Suprapubic skin (tissue), 4 donors: ENCODE measurements at places on chromosomes 12 and 14.

DNA sequence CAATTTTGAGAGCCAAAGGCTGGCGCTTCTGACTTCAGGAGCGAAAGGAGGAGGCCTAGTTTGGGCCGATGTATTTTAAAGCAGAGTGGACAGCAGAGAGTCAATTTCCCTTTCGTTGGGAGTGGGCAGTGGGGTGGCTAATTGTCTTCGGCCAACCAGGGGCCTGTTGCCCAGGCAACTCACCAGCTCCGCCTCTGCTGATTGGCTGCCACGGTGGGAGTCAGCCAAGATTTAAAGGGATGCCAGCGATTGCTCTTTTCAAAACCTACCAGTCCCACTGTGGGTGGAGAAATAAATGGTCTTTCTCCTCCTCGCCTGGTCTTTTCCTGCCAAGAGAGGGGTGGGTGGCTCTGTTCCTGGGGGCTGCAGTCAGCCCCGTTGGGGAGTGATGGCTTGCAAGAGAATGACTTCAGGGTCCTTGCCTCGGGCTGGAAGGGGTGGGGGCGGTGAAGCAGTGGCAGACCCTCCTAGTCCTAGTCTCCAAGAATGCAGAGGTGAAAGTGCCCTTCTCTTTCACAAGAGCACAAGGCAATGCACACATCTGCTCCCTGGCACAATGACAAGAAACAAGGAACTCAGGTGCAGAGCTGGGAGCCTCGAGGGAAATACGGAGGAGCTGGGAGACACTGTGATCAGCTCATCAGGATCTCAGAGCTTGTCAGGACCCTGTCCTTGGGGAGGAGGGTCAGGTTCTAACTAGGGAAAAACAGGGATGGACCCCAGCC is 37.7 kb downstream of the RASAL1 start:
- H3K36me3 ChIP-seq, result no peaks in the 10 kb centered on the region
- H3K4me1 ChIP-seq, result peaks cover 22% of the 10 kb centered on the region
- no peak for DNase-seq
- H3K27ac ChIP-seq, result no peak overlapping the region
- H3K4me3 ChIP-seq, result no peak overlapping the region
- peaks cover 11% of the 10 kb centered on the region for H3K27me3 ChIP-seq

DNA sequence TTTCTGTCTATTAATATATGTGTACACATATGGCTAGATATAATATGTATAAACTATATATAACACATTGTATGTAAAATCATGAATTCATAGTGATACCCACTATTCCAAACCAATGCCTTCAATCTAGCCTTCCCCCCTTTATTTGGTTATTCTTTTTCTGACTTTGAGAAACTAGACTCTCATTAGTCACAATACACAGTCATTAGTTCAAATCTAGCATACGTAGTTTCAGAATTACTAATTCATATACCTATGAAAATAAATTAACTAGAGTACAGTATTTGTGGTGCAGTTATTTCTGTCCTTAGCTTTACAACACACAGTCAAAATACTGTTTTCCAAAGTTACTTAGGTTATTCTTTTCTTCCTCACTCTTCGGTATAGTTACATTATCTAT is 268.2 kb downstream of the DPF3 start:
- H3K36me3 ChIP-seq, result no peaks in the 10 kb centered on the region
- H3K4me3 ChIP-seq, result no peak overlapping the region
- H3K4me1 ChIP-seq, result no peaks in the 10 kb centered on the region
- H3K27ac ChIP-seq, result no peak overlapping the region
- H3K27me3 ChIP-seq, result no peaks in the 10 kb centered on the region

DNA sequence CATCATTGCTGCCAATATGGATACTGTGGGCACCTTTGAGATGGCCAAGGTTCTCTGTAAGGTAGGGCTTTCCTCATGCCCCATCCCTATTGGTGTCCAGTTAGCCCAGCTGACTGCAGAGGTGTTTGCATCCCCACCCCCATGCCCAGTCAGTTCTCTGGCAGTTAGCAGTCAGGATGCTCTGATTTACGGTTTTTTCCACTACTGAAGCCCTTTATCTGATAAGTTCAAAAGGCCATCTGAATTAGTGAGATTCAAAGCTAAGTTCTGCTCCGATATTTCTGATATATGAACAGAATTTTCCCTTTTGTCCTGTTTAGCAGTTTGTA is 773 bp downstream of the GMPR2 start:
- H3K4me1 ChIP-seq, result peaks cover 42% of the 10 kb centered on the region
- no peaks in the 10 kb centered on the region for H3K27me3 ChIP-seq
- peak overlapping the region; percentile 79 for H3K4me3 ChIP-seq

DNA sequence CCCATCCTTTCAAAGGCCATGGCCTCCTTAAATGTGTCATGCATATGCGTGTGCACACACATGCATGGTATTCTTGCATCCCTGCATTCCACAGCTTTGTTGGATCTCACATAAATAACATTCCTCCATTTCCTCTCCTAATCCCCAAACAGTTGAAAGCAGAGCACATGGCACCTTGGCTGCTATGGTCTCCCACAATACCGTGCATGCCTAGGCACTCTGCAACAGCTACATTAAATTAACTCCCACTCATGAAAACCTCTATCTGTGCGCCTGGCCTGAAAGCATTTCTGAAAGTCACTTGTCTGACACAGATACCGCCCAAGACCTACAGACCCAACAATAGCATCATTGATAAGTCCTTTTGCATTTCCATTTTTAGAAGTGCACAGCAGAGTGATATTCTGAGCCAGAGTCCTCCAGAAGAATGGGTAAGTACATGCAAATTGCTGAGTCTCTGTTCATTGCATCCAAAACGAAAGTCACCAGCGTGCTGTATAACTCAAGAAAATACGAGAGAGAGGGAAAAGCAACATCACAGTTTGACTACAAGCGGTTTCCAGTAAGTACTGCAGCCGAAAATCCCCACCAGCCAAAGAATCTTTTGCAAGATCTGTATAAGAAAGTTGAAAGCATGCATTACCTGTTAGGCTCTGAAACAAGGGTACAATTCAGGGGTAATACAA is 436 bp downstream of the ASB2 start:
- no peak for DNase-seq
- peaks cover 6% of the 10 kb centered on the region for H3K4me1 ChIP-seq
- H3K36me3 ChIP-seq, result no peaks in the 10 kb centered on the region
- no peaks in the 10 kb centered on the region for H3K27me3 ChIP-seq
- H3K4me3 ChIP-seq, result peak overlapping the region; percentile 20

GRCh38 chr12:10213168-10214135 is 775 bp downstream of the GABARAPL1 start:
- H3K27me3 ChIP-seq, result no peaks in the 10 kb centered on the region
- peak; percentile 89 for DNase-seq
- H3K36me3 ChIP-seq, result peaks cover 2% of the 10 kb centered on the region
- peak overlapping the region; percentile 99 for H3K27ac ChIP-seq
- H3K4me3 ChIP-seq, result peak overlapping the region; percentile 75

- peaks cover under 1% of the 10 kb centered on the region for H3K4me1 ChIP-seq
- no peak for DNase-seq
- no peaks in the 10 kb centered on the region for H3K36me3 ChIP-seq
These were observed 5.7 kb upstream of the C14orf93 start for GRCh38 chr14:23015618-23016017.

GRCh38 chr14:103739466-103739792 is 23.8 kb downstream of the ZFYVE21 start:
- H3K27me3 ChIP-seq, result no peaks in the 10 kb centered on the region
- no peak overlapping the region for H3K27ac ChIP-seq
- peaks cover 37% of the 10 kb centered on the region for H3K36me3 ChIP-seq

GRCh38 chr12:122393817-122394216 is 28.7 kb downstream of the CLIP1 start:
- H3K4me3 ChIP-seq, result no peak overlapping the region
- no peak for DNase-seq
- no peaks in the 10 kb centered on the region for H3K36me3 ChIP-seq
- H3K4me1 ChIP-seq, result peaks cover 10% of the 10 kb centered on the region

- peaks cover 62% of the 10 kb centered on the region for H3K4me1 ChIP-seq
- no peak for DNase-seq
- H3K27me3 ChIP-seq, result no peaks in the 10 kb centered on the region
- H3K27ac ChIP-seq, result peak overlapping the region; percentile 73
- H3K36me3 ChIP-seq, result no peaks in the 10 kb centered on the region
- no peak overlapping the region for H3K4me3 ChIP-seq
These were observed 39.8 kb downstream of the LIMA1 start for GRCh38 chr12:50243507-50243906.

DNA sequence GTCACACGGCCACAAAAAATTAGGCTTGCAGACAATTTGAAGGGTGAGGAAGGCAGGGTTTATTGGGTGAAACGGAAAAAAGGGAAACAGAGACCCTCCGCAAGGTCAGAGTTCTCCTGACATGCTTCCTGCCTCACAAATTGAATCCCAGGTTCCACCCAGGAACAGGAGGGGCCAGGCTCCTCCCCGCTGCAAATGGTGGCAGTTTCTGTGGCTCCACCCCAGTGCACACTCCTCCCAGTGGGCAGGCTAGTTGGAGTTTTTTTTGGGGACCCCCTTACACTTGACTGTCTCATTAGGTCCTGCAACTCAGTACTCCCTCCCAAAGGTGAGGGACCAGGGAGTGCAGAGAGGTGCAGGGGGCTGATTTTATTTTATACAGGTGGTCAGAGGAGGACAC is 39.4 kb upstream of the PPP1CC start:
- H3K36me3 ChIP-seq, result no peaks in the 10 kb centered on the region
- no peak overlapping the region for H3K4me3 ChIP-seq
- H3K27ac ChIP-seq, result no peak overlapping the region

- H3K4me3 ChIP-seq, result no peak overlapping the region
- no peak overlapping the region for H3K27ac ChIP-seq
- H3K36me3 ChIP-seq, result no peaks in the 10 kb centered on the region
These were observed 14.5 kb upstream of the HPD start for GRCh38 chr12:121873216-121873569.

DNA sequence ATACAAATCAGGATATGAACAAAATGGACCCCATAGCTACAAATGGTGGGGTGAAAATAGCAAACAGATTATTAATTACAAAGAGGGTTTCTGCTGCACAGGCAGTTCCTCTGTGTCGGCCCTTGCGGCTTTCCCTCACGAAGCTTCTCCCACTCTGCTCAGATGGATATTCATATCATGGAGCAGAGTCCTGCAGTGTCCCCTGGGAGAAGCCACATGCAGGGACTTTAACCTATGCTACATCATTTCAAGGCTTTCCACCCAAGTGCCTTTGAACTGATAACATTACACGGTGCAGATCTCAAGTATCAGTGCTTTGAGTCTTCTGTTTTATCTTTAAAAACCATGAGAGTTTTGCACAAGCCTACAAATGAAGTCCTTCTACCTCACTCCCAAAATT is 229.1 kb downstream of the PPM1H start:
- H3K36me3 ChIP-seq, result no peaks in the 10 kb centered on the region
- no peak overlapping the region for H3K27ac ChIP-seq
- no peak for DNase-seq
- peaks cover 18% of the 10 kb centered on the region for H3K4me1 ChIP-seq

DNA sequence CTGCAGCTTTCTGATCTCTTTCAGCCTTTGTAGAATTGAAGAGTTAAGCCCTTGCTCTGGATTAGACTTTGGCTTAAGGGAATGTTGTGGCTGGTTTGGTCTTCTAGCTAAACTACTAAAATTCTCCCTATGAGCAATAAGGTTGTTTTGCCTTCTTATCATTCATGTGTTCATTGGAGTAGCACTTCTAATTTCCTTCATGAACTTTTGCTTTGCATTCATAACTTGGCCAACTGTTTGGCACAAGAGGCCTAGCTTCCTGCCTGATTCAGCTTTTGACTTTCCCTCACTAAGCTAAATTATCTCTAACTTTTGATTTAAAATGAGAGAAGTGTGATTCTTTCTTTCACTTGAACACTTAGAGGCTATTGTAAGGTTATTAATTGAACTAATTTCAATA is 384.3 kb downstream of the RAD51B start:
- no peak for DNase-seq
- no peak overlapping the region for H3K27ac ChIP-seq
- H3K27me3 ChIP-seq, result no peaks in the 10 kb centered on the region
- H3K36me3 ChIP-seq, result no peaks in the 10 kb centered on the region

DNA sequence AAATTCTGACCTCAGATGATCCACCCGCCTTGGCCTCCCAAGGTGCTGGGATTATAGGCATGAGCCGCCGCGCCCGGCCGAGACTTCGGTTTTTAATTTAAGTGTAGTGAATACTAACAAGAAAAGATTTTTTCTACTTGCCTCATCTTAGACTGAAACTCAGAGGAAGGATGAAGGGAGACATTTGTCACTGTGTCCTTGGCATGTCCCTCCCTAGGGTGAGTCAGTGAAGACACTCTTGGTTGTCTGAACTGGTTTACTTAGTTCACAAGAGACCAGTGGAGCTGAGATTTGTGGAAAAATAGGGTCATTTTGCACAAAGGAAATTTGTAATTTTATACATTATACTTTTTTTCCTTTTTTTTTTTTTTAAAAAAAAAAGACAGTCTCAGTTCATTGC is 13.5 kb downstream of the C12orf71 start:
- peaks cover 2% of the 10 kb centered on the region for H3K36me3 ChIP-seq
- no peaks in the 10 kb centered on the region for H3K4me1 ChIP-seq
- H3K4me3 ChIP-seq, result no peak overlapping the region
- no peaks in the 10 kb centered on the region for H3K27me3 ChIP-seq

GRCh38 chr12:130079279-130079678 is 83.0 kb upstream of the FZD10 start:
- H3K27me3 ChIP-seq, result no peaks in the 10 kb centered on the region
- H3K4me3 ChIP-seq, result no peak overlapping the region
- DNase-seq, result no peak
- peaks cover 37% of the 10 kb centered on the region for H3K4me1 ChIP-seq

- no peaks in the 10 kb centered on the region for H3K27me3 ChIP-seq
- DNase-seq, result no peak
- H3K36me3 ChIP-seq, result no peaks in the 10 kb centered on the region
- H3K4me3 ChIP-seq, result peak overlapping the region; percentile 34
- H3K4me1 ChIP-seq, result peaks cover 70% of the 10 kb centered on the region
- H3K27ac ChIP-seq, result peak overlapping the region; percentile 42
These were observed 4.0 kb downstream of the FBXL14 start for GRCh38 chr12:1590221-1590979.

DNA sequence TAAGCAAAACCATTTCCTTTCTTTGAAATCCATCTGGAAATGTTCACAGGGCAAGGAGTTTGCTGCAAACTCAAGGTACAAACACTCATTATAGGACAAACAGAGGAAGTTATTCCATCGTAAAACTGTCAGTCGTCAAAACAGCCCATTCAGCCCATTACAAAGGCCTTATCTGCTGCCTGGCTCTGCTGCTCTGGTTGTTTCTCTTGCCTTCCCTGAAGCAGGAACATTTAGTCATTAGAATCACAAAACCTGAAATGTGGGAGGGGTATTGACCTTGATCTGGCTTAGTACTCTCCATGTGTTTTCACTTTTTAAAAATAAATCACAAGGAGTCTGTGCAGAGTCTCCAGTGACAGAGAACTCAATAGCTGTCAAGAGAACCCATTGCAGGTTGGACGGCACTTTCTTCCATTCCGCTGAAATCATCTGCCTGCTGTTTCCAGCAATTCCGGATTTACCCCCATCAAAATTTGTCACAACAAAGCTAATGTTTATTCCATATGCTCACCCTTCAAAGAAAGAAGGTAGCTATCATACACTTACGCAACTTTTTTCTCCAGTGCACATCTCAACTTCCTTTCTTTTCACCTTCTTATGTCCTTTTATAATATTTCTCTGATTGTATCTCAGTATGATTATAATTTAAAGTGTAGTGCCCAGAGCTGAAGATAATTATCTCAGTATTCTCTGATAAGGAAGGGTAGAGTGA is 24.6 kb upstream of the ITPR2 start:
- DNase-seq, result no peak
- H3K27ac ChIP-seq, result no peak overlapping the region
- H3K27me3 ChIP-seq, result no peaks in the 10 kb centered on the region
- H3K4me3 ChIP-seq, result no peak overlapping the region
- H3K36me3 ChIP-seq, result no peaks in the 10 kb centered on the region
